Ovary (tissue), 10 donors: ENCODE measurements at places on chromosomes 7 and 10. TPM values are rescaled to one million over a fixed set of nuclear protein-coding genes. Genes with fewer than 3 reads are reported as not detected.

- DNase-seq, result no peak
- no peak overlapping the region for H3K27ac ChIP-seq
- no peaks in the 10 kb centered on the region for H3K36me3 ChIP-seq
- no peak overlapping the region for H3K4me3 ChIP-seq
- H3K4me1 ChIP-seq, result no peaks in the 10 kb centered on the region
- H3K27me3 ChIP-seq, result no peaks in the 10 kb centered on the region
Measured at GRCh38 chr10:50999163-50999562, 75.1 kb upstream of the PRKG1 start.

DNA sequence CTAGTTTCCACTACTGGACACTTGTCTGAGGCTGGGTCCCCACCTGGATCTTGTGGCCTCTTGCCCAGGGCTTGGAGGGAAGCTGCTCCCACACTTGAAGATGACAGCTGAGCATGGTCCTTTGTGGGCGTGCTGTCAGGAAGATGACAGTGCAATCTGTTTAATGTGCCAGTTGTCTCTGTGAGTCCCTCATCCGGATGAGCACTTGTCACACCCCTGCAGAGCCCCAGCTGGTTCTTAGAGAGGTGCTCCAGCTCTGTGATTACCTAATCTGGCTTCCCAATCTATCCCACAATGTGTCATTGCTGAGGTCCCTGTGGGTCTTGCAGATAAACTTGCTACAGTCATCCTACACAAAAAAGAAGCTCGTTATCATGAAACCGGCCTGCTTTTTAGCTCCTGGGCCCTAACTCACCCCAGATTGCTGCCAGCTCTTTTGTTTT is 34.8 kb upstream of the CCSER2 start:
- no peaks in the 10 kb centered on the region for H3K36me3 ChIP-seq
- no peak overlapping the region for H3K27ac ChIP-seq
- no peaks in the 10 kb centered on the region for H3K27me3 ChIP-seq
- H3K4me3 ChIP-seq, result no peak overlapping the region
- H3K4me1 ChIP-seq, result no peaks in the 10 kb centered on the region

The GPR15LG gene
- total RNA-seq, result not detected

The FOXK1 gene
- total RNA-seq, result 32.6 TPM

The SAP25 gene
- 6.4 TPM for total RNA-seq

The GPR85 gene
- total RNA-seq, result 0.23 TPM

The EPHB6 gene
- total RNA-seq, result 31.9 TPM

The CYP2C19 gene
- total RNA-seq, result not detected

The CALCR gene
- total RNA-seq, result 0.10 TPM

The FBXO24 gene
- 0.34 TPM for total RNA-seq

GRCh38 chr10:122122493-122122892 is 133.5 kb downstream of the TACC2 start:
- no peak overlapping the region for H3K4me3 ChIP-seq
- H3K27ac ChIP-seq, result no peak overlapping the region
- DNase-seq, result no peak
- peaks cover 2% of the 10 kb centered on the region for H3K4me1 ChIP-seq
- no peaks in the 10 kb centered on the region for H3K36me3 ChIP-seq

DNA sequence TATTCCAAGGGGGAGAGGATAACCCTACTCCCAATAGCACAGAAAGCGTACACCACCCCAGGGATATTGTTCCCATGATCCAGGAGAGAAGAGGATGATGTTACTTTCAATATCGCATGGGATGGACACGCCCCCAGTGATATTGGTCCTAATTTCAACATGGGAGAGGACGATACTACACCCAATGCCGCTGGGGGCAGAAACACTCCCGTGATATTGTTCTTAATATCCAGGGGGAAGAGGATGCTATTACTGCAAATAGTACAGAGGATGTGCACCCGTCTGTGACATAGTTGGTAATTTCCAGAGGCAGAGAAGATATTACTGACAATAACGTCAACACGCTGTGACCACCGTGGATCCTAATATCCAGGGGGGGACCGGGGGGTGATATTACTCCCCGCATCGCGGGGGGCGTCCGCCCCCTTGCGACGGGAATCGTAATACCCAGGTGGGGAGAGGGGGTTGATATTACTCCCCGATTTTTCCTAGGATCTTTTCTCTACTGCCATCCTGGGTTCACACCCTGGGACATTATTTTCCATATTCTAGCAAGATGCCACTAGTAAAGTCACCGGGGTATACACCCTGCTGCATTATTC is 16.6 kb downstream of the MEIG1 start:
- H3K36me3 ChIP-seq, result no peaks in the 10 kb centered on the region
- no peak for DNase-seq
- no peaks in the 10 kb centered on the region for H3K27me3 ChIP-seq
- H3K4me3 ChIP-seq, result no peak overlapping the region
- H3K4me1 ChIP-seq, result no peaks in the 10 kb centered on the region

The DNAH11 gene
- total RNA-seq, result 5.7 TPM

The CCM2 gene
- total RNA-seq, result 26.8 TPM

The COL17A1 gene
- total RNA-seq, result 0.42 TPM

- no peak overlapping the region for H3K4me3 ChIP-seq
- no peak overlapping the region for H3K27ac ChIP-seq
Measured at GRCh38 chr10:123634221-123634620, 31.9 kb upstream of the GPR26 start.

DNA sequence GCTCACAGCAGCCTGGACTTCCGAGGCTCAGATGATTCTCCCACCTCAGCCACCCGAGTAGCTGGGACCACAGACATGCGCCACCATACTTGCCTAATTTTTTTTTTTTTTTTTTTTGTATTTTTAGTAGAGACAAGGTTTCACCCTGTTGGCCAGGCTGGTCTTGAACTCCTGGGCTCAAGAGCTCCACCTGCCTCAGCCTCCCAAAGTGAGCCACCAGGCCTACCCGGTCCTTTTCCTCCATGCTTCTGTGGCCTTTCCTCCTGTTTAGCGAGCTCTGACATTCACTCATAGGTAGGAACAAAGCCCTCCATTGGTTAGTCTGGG is 50.1 kb upstream of the SRPK2 start:
- no peak for DNase-seq
- no peaks in the 10 kb centered on the region for H3K4me1 ChIP-seq
- no peaks in the 10 kb centered on the region for H3K36me3 ChIP-seq
- no peaks in the 10 kb centered on the region for H3K27me3 ChIP-seq
- H3K27ac ChIP-seq, result no peak overlapping the region

DNA sequence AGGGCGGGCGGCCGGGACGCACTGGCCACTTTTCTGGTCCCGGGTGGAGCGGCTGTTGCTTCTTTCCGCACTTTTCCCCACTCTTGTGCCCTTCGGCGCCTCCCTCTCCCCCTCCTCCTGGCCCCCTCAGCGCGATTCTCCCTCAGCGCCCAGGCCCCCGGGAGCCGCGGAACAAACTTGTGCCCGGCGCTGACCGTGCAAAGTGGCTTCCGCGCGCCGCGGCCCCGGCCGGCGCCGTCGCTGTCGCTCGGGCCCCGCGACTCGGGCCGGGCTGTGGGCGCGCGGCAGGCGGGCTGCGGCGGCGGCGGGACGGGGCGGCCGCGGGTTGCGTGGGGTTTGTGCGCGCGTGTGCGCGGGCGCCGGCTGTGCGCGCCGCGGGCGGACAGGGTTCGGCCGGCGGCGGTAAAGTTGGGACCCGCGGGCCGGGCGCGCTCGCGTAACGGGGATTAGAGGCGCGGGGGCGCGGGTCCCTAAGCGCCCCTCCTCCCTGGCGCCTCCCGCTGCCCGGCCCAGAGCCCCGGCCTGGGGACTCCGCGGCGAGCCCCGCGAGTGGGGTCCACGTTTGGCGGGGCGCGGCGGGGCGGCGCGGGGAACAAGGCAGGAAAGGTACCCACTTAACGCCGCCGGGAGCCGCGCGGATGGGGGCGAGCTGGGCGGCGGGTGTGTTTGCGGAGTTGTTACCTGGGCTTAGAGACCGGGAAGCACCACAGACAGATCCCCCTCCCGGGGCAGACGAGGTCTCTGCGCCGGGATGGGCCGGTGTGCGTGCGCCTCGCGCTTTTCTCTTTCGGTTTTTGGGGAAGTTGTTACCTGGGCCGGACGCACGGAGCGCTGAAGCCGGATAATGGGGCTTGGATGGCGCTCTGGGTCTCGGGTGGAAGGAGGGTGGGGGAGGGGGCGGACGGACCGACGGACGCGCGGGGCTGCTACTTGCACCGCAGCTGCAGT is 860 bp downstream of the ZEB1 start:
- H3K27me3 ChIP-seq, result no peaks in the 10 kb centered on the region
- peak overlapping the region; percentile 94 for H3K27ac ChIP-seq
- H3K4me3 ChIP-seq, result peak overlapping the region; percentile 95
- no peaks in the 10 kb centered on the region for H3K4me1 ChIP-seq
- H3K36me3 ChIP-seq, result no peaks in the 10 kb centered on the region

- no peaks in the 10 kb centered on the region for H3K36me3 ChIP-seq
- H3K27ac ChIP-seq, result no peak overlapping the region
- H3K4me1 ChIP-seq, result peaks cover 12% of the 10 kb centered on the region
- no peak overlapping the region for H3K4me3 ChIP-seq
- no peaks in the 10 kb centered on the region for H3K27me3 ChIP-seq
Measured at GRCh38 chr10:93069245-93069561, 4.5 kb upstream of the CYP26A1 start.

GRCh38 chr7:50317697-50318669 is 13.5 kb downstream of the IKZF1 start:
- H3K27me3 ChIP-seq, result no peaks in the 10 kb centered on the region
- H3K27ac ChIP-seq, result no peak overlapping the region
- H3K4me1 ChIP-seq, result no peaks in the 10 kb centered on the region
- DNase-seq, result no peak
- H3K36me3 ChIP-seq, result no peaks in the 10 kb centered on the region

DNA sequence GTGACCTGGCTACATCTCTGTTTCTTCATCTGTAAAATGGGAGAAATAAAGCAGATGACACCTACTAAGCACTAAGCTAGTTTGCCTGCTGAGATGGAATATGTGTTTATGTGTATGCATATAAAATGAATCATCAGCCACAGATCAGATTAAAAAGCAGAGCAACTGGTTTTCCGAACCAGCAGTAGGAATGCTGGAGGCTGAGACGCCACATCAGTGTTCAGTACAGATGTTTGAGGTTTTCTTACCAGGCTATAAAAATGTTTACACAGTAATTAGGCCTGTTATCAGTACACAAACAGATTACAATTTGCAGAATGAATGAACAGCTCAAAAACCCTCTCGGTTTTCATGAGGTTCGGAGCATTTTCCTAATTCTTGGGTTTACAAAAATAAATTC is 85.8 kb downstream of the CALN1 start:
- no peaks in the 10 kb centered on the region for H3K27me3 ChIP-seq
- H3K4me1 ChIP-seq, result no peaks in the 10 kb centered on the region
- H3K36me3 ChIP-seq, result no peaks in the 10 kb centered on the region
- no peak for DNase-seq

DNA sequence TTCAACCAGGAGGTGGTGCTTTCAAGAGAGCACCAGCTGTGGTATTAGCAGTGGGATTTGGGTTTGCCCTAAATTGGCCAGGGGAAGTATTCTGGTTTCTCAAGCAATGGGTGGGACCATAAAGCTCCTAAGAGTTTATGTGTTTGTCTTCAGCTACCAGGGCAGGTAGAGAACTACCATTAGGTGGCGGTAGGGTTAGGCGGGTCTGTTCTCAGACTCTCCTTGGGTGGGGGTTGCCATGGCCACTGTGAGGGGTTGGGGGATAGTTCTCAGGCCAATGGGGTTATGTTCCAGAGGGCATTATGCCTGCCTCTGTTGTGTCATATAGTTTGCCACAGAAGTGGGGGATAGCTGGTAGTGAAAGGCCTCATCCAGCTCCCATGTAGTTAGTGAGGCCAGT is 47.7 kb upstream of the BICC1 start:
- H3K27me3 ChIP-seq, result no peaks in the 10 kb centered on the region
- no peaks in the 10 kb centered on the region for H3K4me1 ChIP-seq
- no peaks in the 10 kb centered on the region for H3K36me3 ChIP-seq

The CYP3A7 gene
- total RNA-seq, result 0.20 TPM

- H3K27ac ChIP-seq, result no peak overlapping the region
- H3K27me3 ChIP-seq, result no peaks in the 10 kb centered on the region
- H3K4me1 ChIP-seq, result no peaks in the 10 kb centered on the region
- no peaks in the 10 kb centered on the region for H3K36me3 ChIP-seq
Measured at GRCh38 chr10:90847436-90847835, 10.4 kb downstream of the HTR7 start.

DNA sequence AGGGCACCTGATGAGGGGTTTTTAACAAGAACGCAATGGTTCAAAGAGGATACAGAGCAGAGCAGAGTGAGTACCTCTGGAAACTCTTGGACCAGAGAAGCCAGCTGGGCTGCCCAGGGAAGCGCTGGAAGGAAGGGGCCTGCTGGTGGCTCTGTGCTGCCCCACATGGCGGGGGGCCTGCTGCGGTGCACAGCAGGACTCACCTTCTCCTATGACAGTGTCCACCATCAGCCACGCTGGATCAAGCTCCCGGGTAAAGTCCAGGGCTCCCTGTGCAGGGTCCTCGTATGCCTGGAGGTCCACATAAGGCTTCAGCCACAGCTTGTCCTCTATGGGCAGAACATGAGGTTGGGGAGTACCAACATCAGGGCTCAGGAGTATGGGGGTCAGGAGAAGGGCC is 12.5 kb downstream of the EPHA1 start:
- no peak overlapping the region for H3K27ac ChIP-seq
- H3K4me1 ChIP-seq, result peaks cover 16% of the 10 kb centered on the region
- no peak for DNase-seq
- H3K36me3 ChIP-seq, result no peaks in the 10 kb centered on the region
- H3K4me3 ChIP-seq, result no peak overlapping the region
- no peaks in the 10 kb centered on the region for H3K27me3 ChIP-seq

DNA sequence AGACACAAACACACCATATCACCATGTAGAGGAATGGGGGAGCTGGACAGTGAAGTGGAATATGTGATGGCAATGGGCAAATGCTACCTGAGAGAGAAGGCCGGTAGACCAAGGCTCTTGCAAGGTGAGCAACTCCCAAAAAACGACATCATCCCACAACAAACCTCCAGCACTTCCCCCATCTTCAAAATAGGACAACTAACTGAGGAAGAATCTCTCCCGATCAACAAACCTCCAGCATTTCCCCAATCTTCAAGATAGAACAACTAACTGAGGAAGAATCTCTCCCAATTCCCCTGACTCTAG is 387.2 kb downstream of the PARD3 start:
- H3K27ac ChIP-seq, result no peak overlapping the region
- H3K27me3 ChIP-seq, result no peaks in the 10 kb centered on the region
- no peak for DNase-seq
- no peaks in the 10 kb centered on the region for H3K36me3 ChIP-seq

The STEAP2 gene
- total RNA-seq, result 24.2 TPM

DNA sequence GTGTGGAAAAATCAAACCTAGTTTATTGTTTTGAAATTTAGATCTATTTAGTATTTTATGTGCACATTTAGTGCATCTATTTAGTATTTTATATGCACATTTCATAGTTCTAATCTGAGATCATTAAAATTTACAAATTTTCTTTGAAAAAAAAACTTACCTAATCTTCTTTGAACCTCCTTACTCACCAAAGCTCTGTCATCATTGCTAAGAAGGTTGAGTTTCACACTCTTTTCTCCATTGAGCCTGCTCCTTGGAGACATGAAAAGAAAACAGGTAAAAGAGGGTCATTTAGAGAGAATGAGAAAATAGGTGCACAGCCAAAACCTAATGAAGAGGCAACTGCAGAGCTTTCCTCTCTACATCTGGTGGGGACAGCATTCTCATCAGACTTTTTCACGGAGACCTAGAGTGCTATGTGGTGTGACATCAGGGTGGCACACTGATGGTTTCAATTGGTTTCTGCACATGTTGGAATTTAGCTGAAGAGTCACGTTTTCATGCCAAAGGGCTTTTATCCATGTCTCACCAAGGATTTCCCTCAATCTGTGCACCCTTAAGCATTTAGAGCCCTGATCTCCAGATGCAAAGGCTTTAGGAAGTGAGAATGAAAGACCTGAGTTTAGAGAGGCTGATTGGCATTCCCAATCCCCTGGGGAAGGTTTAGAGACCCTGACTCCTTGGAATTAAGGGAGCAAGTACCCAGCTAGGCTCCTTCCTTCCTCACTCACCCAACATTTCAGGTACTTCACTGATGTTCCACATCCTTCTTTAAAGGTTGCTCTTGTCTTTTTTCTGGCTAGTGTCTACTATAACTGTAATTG is 89.2 kb upstream of the CAPZA2 start:
- DNase-seq, result no peak
- no peaks in the 10 kb centered on the region for H3K4me1 ChIP-seq
- H3K27ac ChIP-seq, result no peak overlapping the region
- no peaks in the 10 kb centered on the region for H3K27me3 ChIP-seq
- no peak overlapping the region for H3K4me3 ChIP-seq
